Lower lobe of right lung (tissue), 2 donors: ENCODE measurements at places on chromosomes 7 and 10. TPM values are rescaled to one million over a fixed set of nuclear protein-coding genes. Genes with fewer than 3 reads are reported as not detected.

VSTM4 gene
- 18.7 TPM for total RNA-seq

PLPP4 gene
- not detected for total RNA-seq

ANXA8L1 gene
- total RNA-seq = 15.7 TPM

INHBA gene
- total RNA-seq = 81.2 TPM

SH2D4B gene
- 1.4 TPM for total RNA-seq

HOXA1 gene
- 0.77 TPM for total RNA-seq

TMEM130 gene
- 2.9 TPM for total RNA-seq

RELN gene
- 3.7 TPM for total RNA-seq

SMURF1 gene
- 32.0 TPM for total RNA-seq

SUFU gene
- 14.3 TPM for total RNA-seq

GDF2 gene
- total RNA-seq = not detected

IPMK gene
- 7.5 TPM for total RNA-seq

EFCAB10 gene
- total RNA-seq = 6.0 TPM

GBX1 gene
- total RNA-seq = not detected

AP5Z1 gene
- 50.4 TPM for total RNA-seq

CPN1 gene
- total RNA-seq = not detected

EN2 gene
- not detected for total RNA-seq

ZNF467 gene
- total RNA-seq = 23.0 TPM

CYP26C1 gene
- 0.27 TPM for total RNA-seq

SLC13A1 gene
- not detected for total RNA-seq

SUGCT gene
- 1.7 TPM for total RNA-seq

LIPM gene
- total RNA-seq = not detected

DRGX gene
- total RNA-seq = not detected

NRCAM gene
- total RNA-seq = 2.6 TPM

UPK3BL2 gene
- total RNA-seq = 26.9 TPM

VENTX gene
- total RNA-seq = 4.5 TPM

GRM3 gene
- not detected for total RNA-seq

TSC22D4 gene
- total RNA-seq = 53.6 TPM
